GM23338 (cell line): ENCODE measurements at places on chromosomes 2 and 18.
A peak's percentile ranks its signal among the peaks of the same experiment; 100 is the strongest.

DNA sequence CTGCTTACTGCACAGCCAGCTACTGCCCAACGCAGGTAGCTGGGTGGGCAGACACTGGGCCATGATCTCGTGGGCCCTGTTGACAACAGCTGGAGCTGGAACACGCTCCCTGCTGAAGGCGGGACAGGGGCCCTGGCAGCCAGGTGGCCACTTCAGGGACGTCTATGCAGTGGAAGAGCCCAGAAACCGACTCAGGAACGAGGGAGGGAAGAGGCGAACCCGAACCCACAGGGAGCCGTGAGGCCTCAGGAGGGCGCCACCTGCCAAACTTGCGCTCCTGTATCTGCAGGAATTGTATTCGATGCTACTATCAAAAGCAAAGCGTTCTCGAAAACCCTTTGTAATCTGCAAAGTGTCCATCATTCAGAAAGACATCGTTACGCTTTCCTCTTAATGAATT, 198.4 kb downstream of the EIPR1 start:
- peak; percentile 79 for DNase-seq

GRCh38 chr2:121066526-121066925, 218.5 kb downstream of the TFCP2L1 start:
- DNase-seq, result peak; percentile 75

DNA sequence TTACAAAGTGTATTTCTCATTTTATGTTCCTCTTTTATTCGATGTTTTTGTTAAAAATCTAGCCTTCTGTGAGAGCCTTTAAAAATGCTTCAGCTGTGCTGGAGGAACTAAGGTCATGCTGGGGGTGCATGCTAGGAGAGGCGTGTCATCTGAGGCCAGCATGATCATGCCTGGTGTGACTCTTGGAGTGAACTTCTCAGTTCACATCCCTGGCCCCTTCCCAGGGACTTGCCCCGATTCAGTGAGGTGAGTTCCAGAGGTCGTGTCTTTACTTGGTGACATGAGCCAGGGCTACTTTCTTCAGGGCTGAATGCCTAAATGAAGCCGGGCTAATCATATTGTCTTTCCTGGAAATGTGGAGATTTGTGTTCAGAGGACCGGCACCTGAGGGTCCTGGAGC, 264.9 kb downstream of the MREG start:
- no peak for DNase-seq

DNA sequence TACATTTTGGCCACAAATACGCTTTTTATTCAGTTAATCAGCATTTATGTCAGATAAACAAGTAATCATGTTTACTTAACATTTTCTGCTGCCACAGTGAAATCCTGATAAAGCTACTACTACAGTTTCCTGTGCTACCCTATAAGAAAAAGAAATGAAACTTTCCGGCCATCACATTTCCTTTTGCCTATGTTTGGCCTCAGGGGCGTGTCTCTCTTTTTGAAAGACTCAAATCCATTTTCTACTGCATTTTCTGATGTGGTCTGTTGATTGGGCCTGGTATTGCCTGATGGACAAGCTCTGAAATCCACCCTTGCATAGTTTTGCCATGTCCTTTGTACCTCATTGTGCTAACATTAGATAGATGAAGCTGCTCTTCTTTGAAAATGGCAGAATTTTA, 152.6 kb downstream of the AGPS start:
- DNase-seq, result no peak

DNA sequence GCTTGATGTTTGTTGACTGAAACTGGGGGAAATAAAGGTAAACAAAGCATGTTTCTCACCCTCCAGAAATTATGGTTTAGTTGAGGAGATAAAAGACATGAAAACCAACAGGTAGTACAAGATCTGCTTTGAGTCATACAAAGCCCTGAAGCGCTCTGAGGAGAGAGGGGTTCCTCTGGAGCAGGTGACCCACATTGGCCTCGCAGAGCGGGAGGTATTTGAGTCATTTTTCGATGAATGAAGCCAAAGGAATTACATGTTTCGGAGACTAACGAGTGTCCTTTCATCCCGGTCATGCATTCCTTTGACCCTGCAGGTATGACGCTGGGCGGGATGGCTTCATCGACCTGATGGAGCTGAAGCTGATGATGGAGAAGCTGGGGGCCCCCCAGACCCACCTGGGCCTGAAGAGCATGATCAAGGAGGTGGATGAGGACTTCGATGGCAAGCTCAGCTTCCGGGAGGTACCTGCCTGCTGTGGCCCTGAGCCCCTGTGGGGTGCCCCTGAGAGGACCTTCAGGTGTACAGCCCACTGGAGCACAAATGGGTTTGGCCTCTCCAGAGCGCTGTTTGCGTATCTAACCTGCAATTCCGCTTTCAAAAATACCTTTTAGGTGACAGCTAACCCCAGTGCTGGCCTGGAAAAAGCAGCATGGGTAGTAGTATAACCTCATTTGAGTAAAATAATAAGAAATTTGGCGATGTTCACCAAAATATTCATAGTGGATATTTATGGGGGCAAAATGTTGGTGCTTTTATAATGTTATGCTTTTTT, 29.3 kb downstream of the EFHD1 start:
- DNase-seq, result no peak

GRCh38 chr2:33784488-33784887, 185.4 kb upstream of the FAM98A start:
- DNase-seq, result no peak

DNA sequence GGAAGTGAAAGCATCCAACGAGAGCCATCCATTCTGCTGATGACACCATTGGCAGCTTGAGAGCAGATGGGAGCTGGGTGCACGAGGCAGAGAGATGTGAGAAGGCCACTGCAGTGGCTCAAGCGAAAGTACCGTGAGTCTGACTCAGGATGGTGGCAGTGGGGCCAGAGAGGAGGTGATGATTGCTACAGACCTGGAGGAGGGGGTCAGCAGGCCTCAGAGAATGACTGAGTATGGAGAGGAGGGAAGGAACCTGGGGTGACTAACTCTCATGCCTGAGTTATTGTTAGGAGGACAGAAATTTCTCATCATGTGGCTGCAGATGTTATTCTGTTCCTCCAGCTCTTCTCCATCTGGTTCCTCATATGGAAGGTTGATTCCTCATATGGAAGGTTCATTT, 8.8 kb upstream of the ZBTB7C start:
- DNase-seq, result no peak

GRCh38 chr18:43422518-43422917, 145.2 kb upstream of the SYT4 start:
- DNase-seq, result peak; percentile 63

GRCh38 chr2:229137639-229138038, 133.4 kb downstream of the PID1 start:
- no peak for DNase-seq

- DNase-seq, result peak; percentile 17
Measured at GRCh38 chr2:217801115-217801531, 201.7 kb downstream of the TNS1 start.

DNA sequence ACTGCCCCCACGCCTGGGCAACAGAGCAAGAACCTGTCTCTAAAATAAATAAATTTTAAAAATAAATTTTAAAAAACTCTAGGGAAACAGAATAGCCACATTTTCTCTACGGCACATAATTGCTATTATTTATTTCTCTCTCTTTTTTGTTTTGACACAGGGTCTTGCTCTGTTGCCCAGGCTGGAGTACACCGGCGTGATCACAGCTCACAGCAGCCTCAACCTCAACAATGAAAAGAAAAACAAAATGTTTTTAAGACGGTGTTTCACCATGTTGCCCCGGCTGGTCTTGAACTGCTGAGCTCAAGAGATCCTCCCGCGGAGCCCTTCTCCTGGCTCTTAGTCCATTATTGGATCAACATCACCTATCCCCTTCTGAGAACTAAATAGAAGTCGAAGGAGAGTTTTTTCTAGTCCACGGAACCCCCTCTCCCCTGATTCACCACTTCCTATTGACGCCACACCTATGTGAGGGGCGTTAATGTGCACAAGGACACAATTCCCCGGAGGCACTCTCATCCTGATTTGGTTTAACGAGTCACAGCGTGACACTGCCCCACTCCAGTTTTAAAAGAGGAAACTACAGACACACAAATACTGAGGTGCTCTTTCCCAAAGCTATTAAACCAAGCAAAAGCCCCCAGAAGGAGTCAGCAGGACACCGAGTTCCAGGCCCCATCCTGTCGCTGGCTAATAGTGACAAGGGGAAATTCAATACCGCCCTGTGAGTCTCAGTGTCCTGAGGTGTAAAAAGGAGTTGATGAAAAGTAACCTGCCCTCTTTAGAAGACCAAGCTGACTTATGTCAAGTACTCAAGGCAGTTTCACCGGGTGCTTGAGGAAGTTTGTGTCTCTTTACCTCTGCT, 1.1 kb downstream of the NPC1 start:
- peak; percentile 42 for DNase-seq

DNA sequence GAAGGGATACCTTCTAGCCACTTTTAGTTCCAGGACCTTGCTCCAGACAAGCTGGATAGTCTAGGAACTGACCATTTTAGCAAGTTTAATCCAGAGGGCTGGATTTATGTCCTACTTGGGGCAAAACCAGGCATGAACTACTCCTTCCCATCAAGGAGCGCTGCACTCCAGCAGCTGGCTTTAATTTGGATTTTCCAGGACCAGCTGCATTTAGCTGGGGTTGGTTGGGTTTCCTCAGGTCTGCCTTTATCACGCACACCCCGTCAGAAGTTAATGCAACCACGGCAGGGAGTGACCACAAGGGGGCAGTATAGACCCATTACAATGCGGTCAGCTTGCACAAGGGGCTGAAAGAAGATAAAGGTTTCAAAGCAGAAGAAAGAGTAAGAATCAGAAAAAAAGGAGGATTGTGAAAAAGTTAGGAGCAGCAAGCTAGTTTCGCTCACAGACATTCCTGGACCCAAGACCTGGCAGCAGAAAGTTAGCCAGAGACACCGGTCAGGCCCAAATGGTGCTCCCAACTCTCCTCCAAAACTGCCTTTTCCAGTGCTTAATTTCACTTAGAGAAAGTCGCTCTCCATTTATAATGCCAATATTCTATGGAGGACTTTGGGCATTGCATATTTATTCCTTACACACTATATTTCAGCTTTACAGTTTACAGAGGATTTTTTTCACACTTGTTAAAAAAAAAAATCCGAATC, 40.1 kb downstream of the SLC4A1AP start:
- peak; percentile 92 for DNase-seq

- DNase-seq, result no peak
Measured at GRCh38 chr2:149924549-149925213, 337.1 kb upstream of the MMADHC start.

DNA sequence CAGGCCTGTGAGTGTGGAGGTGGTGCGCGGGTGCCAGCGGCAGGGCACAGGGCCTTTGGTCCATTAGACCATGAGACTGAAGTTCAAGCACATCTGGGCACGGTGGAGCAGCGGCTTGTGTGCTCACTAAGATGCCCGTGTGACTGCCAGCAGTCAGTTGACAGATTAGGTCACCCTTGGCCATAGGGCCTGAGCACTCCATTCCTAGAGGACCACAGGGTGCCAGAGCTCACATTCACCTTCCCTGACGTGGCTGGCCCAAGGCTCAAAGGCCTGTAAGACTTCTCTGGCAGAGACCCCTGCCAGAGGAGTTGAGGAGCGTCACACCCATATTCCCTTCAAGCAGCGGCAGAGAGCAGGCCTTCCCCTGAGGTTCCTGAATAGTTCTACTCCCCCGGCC, 650 bp downstream of the LHCGR start:
- peak; percentile 39 for DNase-seq

GRCh38 chr18:3453540-3454364, 3.8 kb downstream of the TGIF1 start:
- DNase-seq, result peak; percentile 59

GRCh38 chr2:11168488-11168887, 13.2 kb downstream of the SLC66A3 start:
- no peak for DNase-seq

GRCh38 chr2:17719562-17720371, 33.8 kb downstream of the SMC6 start:
- DNase-seq, result peak; percentile 58

DNA sequence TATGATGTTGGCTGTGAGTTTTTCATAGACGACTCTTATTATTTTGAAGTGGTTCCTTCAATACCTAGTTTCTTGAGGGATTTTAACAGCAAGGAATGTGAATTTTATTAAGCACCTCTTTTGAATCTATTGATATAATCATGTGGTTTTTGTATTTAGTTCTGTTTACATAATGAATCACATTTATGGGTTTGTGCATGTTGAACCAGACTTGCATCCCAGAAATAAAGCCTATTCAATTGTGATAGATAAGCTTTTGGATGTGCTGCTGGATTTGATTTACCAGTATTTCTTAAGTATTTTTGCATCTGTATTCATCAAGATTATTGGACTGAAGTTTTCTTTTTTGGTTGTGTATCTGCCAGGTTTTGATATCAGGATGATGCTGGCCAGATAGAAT, 131.6 kb upstream of the SCN7A start:
- no peak for DNase-seq

GRCh38 chr2:79530443-79530842, 17.6 kb downstream of the CTNNA2 start:
- DNase-seq, result peak; percentile 71

GRCh38 chr2:10963155-10963554, 51.4 kb downstream of the KCNF1 start:
- DNase-seq, result no peak

DNA sequence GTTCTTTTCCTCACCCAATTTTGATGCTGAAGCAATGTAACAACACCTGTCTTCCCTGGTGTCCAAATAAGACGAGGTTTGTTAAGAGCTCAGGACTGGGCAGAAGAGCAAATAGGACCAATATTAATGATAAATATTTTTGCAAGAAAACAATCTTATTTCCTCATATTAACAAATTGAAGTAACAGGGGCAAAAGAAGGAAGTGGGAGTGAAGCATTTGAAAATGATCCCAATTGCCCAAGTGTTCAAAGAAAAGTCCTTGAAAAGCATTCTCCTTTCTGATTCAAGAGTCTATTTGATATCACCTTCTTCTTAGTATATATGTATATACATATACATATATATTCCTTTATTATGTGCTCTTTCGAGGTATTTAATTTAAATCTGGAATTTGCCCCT, 418.8 kb downstream of the ARHGAP15 start:
- no peak for DNase-seq

DNA sequence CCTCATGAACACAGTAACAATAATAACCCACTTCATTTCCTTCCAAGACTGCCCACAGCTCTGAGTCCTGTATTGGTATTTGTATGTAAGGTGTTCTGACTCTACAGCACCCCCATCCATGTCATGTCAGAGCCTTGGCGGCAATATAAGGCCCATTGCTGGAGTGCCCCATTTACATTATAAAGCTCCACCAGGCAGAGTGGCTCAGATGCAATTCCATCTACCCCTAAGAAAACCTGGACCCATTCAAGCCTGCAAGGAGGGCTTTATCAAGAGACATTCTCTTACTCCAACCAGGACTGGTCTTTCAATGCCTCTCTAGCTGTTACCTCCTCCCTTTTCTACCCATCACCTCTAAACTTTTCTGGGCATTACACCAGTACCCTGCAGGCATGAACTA, 101.6 kb downstream of the ANTXR1 start:
- peak; percentile 37 for DNase-seq

DNA sequence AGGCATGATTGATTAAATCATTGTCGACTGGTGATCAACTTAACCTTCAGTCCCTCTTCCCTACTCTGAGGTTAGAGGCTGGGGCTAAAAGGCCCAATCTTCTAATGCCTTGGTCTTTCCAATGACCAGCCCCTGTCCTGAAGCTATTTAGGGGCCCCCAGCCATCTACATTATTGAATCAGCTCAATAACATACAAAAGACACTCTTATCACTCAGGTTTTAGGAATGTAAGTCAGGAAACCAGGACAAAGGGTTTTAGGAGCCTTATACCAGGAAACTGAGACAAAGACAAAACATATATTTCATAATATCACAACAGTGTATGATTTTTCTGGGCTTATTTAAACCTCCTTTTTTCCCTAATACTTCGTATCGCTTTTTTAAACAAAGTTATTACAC, 198.6 kb downstream of the RNF152 start:
- DNase-seq, result no peak
